T-cell (primary cell): ENCODE measurements at places on chromosomes 2 and 18.
A peak's percentile ranks its signal among the peaks of the same experiment; 100 is the strongest.

GRCh38 chr2:222364285-222364895 lies 60.0 kb upstream of the SGPP2 start:
- peaks cover 2% of the 10 kb centered on the region for H3K27me3 ChIP-seq
- no peak overlapping the region for H3K27ac ChIP-seq
- no peaks in the 10 kb centered on the region for H3K36me3 ChIP-seq
- no peak for DNase-seq

GRCh38 chr2:155930312-155930711 lies 402.2 kb downstream of the NR4A2 start:
- H3K27me3 ChIP-seq, result no peaks in the 10 kb centered on the region
- H3K4me1 ChIP-seq, result no peaks in the 10 kb centered on the region
- no peaks in the 10 kb centered on the region for H3K36me3 ChIP-seq
- no peak overlapping the region for H3K27ac ChIP-seq
- H3K4me3 ChIP-seq, result no peak overlapping the region
- no peak for DNase-seq

DNA sequence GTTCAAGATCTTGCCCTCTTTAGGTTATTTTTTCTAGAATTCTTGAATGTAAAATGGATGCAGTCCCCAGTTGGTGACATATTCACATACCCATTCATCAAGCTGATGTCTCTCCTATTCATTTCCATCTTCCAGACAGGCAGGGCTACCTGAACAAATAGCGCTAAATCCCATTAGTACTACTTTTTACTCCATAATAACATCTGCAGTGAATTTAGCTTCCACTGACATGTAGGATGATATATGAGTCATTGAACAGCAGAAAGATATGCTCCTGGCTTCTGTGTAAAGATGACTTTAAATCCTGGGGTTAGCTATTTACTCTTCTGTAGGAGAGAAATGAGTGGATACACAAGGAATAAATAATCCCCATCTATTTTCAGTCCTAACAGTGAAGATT lies 194.7 kb downstream of the RND3 start:
- H3K27ac ChIP-seq, result no peak overlapping the region
- H3K36me3 ChIP-seq, result no peaks in the 10 kb centered on the region
- H3K27me3 ChIP-seq, result no peaks in the 10 kb centered on the region
- no peak overlapping the region for H3K4me3 ChIP-seq
- no peak for DNase-seq

DNA sequence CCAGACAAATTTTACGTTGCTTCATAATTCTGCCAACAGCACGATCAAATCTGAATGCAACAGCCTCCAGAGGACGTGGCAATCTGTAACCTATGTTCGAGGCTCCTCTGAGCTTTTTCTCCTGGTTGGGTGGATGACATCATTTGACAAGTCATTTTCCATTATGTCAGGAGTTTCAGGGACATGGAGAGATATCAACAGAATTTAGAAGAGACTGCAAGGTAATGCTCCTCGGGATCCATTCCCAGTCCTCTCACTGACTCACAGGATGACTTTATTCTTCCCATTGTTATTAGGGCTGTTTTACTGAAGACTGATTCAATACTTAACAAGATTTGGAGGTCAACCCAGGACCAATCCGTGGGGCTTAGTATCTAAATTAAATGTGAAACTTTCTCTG lies 72.5 kb upstream of the RNF152 start:
- no peaks in the 10 kb centered on the region for H3K4me1 ChIP-seq
- no peaks in the 10 kb centered on the region for H3K27me3 ChIP-seq
- H3K36me3 ChIP-seq, result no peaks in the 10 kb centered on the region
- H3K27ac ChIP-seq, result no peak overlapping the region

DNA sequence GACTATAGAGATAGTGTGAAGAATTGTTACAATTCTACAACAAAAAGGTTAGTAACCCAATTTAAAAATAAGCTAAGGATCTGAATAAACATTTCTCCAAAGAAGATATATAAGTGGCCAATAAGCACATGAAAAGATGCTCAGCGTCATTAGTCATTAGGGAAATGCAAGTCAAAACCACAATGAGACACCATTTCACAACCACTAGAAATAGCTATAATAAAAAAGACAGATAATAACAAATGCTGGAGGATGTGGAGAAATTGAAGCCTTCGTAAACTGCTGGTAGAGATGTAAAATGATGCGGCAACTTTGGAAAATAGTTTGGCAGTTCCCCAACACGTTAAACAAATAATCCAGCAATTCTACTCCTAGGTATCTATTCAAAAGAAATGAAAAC lies 366.5 kb upstream of the POU3F3 start:
- H3K4me1 ChIP-seq, result no peaks in the 10 kb centered on the region
- H3K4me3 ChIP-seq, result no peak overlapping the region

DNA sequence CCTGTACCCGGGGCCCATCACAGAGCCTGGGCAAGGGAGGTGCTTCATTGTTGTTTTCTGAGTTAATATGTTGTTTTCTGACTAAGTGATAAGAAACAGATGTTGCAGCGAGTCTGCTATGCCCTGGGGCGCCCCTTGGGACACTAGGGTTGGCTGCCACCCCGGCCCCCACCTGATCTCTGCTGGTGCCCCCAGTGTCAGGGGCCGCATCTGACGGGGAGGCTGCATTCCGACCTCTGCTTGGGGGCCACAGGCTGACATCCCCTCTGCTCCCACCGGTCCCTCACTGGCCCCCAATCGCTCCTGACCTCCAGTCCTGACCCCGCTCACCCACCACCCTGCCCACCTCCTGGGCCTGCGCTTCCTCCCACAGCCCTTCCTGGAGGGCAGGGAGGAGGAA lies 65.9 kb downstream of the LONRF2 start:
- no peaks in the 10 kb centered on the region for H3K4me1 ChIP-seq
- no peak overlapping the region for H3K4me3 ChIP-seq
- H3K27ac ChIP-seq, result no peak overlapping the region
- no peaks in the 10 kb centered on the region for H3K36me3 ChIP-seq
- no peaks in the 10 kb centered on the region for H3K27me3 ChIP-seq
- DNase-seq, result no peak

DNA sequence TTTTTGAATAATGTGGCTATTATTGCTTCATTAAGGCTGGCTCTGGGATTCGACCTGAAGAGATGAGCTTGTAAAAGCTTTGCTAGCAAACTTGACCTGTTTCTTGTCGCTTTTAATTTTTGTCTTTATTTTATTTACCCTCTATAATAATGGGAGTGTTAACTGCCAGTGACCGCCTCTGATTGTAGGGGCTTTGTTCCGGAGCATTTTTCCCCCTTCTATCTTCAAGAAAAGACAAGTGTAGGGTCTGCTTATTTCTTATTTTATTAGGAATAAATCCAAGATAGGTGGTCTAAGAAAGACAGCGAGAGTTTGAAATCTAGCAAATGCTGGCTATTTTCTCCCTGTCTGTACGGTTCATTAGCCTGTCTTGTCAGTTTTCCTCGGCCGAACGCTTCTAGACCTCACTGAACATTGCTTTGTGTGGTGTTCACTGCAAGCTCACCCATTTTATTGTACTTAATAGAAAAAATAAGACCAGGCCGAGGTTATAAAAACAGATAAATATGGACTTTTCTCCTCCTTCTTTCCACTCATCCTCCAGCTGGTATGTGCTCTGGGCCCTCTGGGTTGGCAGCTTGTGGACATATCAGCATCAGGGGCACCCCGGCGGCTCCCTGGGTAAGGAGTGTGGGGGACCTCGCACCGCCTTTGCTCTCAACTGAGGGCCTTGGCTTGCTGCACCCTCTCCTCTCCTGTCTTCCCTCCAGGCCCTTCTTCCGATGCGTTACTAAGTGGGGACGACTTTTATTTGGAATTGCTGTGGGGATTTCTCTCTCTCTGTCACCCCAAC lies 8.5 kb downstream of the MEIS1 start:
- no peaks in the 10 kb centered on the region for H3K4me1 ChIP-seq
- no peak overlapping the region for H3K4me3 ChIP-seq
- H3K27ac ChIP-seq, result no peak overlapping the region
- DNase-seq, result no peak
- H3K27me3 ChIP-seq, result peaks cover 49% of the 10 kb centered on the region

- H3K27me3 ChIP-seq, result no peaks in the 10 kb centered on the region
- peak; percentile 74 for DNase-seq
- no peaks in the 10 kb centered on the region for H3K36me3 ChIP-seq
- H3K4me1 ChIP-seq, result no peaks in the 10 kb centered on the region
- H3K4me3 ChIP-seq, result no peak overlapping the region
Measured at GRCh38 chr2:96951125-96951654, 35.2 kb downstream of the FAM178B start.

DNA sequence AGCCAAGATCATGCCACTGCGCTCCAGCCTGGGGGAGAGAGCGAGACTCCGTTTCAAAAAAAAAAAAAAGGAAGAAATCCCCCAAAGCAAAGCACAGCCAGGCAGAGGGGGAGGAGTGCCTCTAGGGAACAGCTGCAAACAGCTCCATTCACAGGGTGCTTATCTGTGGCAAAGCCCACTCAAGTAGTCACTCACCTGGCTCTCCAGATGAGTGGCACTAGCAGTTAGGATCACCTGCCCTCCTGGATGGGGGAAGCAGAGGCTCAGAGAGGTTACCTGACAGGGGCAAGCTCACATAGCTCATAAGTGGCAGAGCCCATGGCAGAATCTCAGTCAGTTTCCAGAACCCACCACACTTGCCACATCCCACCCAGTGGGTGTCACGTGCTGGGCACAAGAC lies 30.3 kb downstream of the TFCP2L1 start:
- H3K27ac ChIP-seq, result no peak overlapping the region
- no peak overlapping the region for H3K4me3 ChIP-seq
- no peaks in the 10 kb centered on the region for H3K36me3 ChIP-seq
- H3K4me1 ChIP-seq, result no peaks in the 10 kb centered on the region
- peaks cover 28% of the 10 kb centered on the region for H3K27me3 ChIP-seq

- peaks cover 69% of the 10 kb centered on the region for H3K4me1 ChIP-seq
- no peaks in the 10 kb centered on the region for H3K27me3 ChIP-seq
- peak overlapping the region; percentile 49 for H3K27ac ChIP-seq
- DNase-seq, result no peak
- no peak overlapping the region for H3K4me3 ChIP-seq
- H3K36me3 ChIP-seq, result peaks cover 3% of the 10 kb centered on the region
Measured at GRCh38 chr2:54584598-54584997, 128.5 kb downstream of the SPTBN1 start.

DNA sequence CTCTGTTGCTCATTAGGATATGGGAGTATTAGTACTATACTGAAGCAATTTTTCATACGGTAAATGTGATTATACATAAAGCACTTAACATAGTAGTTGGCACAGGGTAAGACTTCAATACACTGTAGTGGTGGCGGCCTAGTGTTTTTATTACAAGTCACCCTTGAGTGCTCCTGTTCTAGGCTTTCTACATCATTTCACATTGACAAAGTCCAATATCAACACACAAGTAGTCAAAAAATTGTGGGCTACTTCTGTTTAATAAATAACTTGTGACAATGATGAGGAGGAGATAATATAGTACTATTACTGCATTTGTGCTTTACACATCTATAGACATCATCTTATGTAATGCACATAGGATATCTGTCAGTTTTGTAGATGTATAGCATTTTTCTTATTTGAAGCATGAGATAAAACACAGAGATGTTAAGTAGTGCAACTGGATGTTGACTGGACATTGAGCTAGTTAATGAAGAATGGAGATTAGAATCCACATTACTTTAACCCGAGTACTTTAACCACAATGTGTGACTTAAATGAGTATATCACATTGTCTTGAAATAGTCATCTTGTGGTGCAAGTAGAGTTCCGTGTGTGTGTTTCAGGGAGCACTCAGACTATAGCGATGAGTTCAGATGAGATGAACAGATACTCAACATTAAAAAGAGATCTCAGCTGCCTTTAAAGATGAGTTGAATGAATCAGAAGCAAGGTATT lies 134.8 kb downstream of the ZNF385B start:
- H3K27ac ChIP-seq, result no peak overlapping the region
- H3K4me1 ChIP-seq, result no peaks in the 10 kb centered on the region
- DNase-seq, result no peak
- H3K27me3 ChIP-seq, result no peaks in the 10 kb centered on the region
- H3K36me3 ChIP-seq, result no peaks in the 10 kb centered on the region
- H3K4me3 ChIP-seq, result no peak overlapping the region
